ENCODE measurements at places on chromosomes 4 and X. TPM values are rescaled to one million over a fixed set of nuclear protein-coding genes. Genes with fewer than 3 reads are reported as not detected.

DNA sequence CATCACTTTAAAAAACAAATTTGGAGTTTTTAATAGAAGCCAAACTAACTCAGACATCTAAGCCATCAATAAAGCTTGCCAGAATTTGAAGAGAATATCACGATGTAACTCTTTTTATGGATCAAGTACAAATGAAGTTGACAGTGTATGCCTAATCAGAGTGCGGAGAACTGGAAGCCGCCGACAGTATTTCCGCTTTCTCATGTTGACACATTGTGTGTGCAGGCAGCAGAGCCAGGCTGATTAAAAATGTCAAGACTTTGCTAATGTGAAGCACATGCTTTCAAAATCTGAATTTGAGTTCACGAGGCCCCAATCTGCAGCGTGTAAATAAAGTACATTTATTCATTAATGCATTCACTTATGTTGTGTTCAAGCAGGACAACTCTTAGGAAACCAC lies 161.2 kb downstream of the TENM3 start:
- no peak for DNase-seq

GRCh38 chr4:164748375-164748774 lies 5.6 kb upstream of the SMIM31 start:
- DNase-seq = no peak

GRCh38 chr4:24668956-24669355 lies 84.6 kb upstream of the DHX15 start:
- no peak for DNase-seq

DNA sequence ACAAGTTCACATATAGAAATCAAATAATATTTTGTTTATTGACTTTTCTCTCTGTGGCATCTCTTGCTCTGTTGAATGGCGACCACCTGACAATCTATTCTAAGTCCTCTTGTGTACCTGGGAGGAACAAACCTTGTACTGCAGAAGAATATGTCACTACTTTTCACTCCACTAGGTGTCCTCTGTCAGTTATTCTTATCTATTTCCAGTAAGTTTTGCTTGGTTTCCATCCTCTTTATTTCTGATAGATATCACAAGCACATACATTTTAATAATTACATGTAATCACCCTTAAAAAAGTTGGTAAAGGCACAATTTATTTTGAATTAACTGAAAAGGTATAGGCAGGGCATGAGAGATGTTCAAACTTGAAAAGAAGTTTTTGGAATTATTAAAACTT lies 238.4 kb downstream of the SNCA start:
- no peak for DNase-seq

DNA sequence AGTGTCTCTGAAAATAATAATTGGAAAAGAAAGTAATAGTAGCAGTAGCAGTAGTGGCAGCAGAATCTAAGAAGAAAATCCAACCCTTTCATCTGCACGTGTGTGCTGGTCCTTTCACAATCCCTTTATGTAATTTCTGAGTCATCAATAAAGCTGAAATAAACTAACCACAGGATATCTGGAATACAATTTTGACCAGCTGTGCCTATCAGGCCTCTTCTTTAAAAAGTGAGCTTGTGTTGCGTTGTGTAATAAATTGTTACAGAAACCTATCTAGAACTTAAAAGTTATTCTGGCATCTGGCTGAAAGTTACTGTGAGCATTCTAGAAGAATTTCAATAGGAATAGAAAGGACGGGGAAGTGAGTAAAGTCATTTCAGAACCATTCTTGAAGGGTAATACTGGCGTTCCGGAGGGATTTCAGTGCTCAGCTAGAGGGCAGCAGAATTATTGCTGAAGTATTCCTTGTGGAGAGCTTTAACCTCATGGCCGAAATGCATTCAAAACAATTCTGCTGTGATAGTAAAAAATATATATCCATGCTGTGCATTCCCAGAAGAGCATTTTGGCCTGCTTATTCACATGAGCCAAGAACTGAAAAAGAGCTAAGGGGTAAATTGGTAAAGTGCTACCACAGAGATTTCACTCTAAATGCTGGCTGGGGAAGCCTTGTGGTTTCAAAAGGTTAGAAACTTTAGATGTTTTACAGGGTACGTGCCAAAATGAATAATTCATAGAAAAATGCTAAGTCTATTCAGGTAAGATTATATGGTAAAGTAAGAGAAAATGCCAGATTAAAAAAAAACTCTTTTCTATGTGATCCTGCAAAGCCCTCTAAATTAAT lies 260.6 kb downstream of the NKX6-1 start:
- DNase-seq = no peak

DNA sequence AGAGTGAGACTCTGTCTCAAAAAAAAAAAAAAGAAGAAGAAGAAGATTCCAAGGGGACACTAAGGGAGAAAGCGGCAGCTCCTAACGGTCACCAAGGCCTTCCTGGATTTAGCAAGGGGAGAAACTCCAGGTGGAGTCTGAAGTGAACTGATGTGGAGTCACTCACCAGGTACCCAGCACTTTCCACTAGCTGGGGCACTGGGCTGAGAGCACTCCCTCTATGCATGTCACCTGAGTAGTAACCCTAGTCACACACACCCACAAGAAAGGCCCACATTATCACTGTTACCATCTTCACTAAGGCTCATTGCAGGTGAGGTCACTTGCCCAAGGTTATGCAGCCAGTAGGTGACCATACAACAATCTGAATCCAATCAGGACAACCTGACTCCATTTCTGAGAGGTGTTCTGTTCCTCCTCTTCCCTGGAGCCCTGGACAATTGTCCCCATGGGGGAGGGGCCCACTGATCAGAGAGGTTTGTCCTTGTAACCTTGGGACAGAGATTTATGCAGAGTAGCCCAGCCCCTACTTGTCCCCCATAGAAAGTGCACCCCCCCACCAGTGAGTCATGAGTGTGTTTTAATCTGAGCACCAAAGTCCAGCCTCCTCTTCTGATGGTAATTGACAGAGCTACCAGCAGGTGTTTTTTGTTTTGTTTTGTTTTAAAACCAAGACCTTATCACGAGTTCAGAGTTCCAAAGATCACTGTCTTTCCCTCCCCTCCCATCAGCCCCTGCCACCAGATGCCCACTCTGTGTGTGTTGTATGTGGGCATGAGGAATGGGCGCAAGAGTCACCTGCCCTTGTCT lies 5.9 kb upstream of the SASH3 start:
- DNase-seq = no peak

- no peak for DNase-seq
Observed at GRCh38 chr4:141391771-141392170, 171.1 kb downstream of the ZNF330 start.

DNA sequence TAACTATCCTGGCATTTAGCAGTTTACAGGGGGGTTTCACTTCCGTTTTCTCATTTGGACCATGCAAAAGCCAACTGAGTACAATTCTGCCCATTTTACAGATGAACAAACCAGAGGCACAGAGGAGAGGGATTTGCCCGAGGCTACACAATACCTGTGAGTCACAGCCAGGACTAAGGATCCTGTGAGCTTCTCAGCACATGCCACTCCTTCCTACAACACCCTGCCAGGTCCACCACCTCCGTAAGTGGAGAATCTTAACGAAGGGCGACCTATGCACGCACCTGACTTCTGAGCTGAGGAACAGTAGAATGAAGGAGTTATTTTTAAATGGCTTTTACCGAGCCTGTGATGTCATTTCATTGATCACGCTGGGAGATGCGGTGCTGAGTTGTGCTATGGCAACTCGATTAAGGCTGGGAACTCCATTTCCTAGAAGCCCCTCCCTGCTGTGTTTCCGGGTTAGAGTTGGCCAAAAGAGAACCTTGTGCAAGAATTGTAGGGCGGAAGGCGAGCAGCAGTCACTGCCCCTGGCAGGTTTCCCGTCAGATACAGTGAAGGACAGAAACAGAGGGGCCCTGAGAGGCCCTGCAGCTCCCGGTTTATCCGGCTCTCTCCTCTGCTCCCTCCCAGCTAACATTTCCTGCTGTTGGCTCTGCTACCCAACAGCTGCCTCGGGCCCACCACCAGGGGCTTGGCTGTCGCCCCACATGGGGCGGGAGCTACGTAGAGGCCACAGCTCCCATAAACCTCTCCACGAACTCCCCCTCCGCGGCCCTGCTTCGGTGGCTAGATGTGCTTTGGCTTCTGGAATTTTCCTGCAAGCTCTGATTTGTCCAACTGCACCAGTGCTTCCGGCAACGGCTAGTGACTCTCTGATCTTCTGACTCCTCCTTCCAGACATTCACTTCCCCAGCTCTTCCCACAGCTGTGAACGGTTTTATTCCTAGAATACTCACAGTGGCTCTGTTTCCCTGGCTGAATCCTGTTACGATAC lies 75.1 kb upstream of the USP9X start:
- peak; percentile 79 for DNase-seq

The DCTD gene
- total RNA-seq = 50.4 TPM

The FGFBP1 gene
- not detected for total RNA-seq

The ELOVL6 gene
- 22.1 TPM for total RNA-seq

The IL2 gene
- not detected for total RNA-seq

The GSX2 gene
- not detected for total RNA-seq

The PRDM8 gene
- total RNA-seq = 0.37 TPM

The RNF212 gene
- not detected for total RNA-seq

The TRIM60 gene
- not detected for total RNA-seq

The CXCR3 gene
- not detected for total RNA-seq
